ENCODE measurements at places on chromosomes 1 and 21.
A peak's percentile ranks its signal among the peaks of the same experiment; 100 is the strongest.

DNA sequence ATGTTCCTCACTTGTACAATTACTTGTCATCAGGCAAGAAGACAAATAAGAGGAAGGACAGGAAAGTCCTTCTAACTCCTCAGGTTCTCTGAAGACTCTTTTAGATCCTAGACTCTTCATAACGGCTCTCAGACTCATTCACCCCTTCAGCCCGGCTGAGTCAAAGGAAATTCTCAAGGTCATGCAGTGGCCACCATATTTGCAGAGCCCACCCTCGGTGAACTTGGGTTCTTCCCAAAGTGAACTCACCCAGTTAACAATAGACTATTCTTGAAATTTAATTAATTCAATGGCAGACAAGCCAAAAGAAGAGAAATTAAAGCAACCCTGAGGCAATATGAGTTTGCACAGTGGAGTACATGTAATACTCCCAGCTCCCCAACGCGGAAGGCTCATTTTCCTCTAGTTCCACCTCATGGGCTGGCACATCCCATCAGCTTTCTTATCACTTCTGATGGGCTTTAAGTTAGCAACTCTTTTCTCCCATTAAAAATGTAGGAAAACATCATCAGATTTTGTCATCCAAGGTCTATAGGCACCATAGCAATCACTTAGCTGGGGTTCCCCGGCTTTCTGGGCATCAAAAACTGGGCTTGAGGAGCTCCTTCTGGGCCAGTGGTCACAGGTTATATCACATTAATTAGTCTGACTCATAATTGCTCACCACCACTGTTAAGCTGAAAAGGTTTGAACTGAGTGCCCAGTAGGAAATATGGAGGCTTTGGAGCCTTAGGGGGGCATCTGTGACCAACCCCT lies 27.8 kb upstream of the TIAM1 start:
- DNase-seq: no peak

DNA sequence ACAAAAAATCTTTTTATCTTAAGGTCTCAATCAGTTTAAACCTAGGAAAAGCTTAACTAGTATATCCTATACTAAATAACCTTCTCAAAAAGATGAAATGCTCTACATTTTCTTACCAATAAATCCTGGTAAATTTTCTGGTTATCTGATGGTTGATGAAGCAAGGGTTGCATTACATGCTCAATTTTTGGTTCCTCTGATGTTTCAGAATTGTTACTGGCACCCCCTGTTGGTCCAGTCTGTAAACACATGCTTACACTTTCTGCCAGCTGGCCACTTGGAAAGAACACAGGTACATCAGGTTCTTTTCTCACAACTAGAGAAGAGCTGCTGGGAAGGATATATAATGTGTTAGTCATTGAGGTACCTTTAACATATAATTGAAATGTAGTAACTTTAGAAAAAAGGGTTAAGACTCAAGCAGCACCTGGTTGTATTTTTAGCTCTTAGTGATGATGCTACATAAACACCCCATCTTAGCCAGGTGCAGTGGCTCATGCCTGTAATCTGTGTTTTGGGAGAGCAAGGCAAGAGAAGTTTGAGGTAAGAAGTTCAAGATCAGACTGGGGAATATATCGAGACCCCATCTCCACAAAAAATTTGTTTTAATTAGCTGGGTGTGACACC lies 30.9 kb upstream of the TAL1 start:
- DNase-seq: no peak

DNA sequence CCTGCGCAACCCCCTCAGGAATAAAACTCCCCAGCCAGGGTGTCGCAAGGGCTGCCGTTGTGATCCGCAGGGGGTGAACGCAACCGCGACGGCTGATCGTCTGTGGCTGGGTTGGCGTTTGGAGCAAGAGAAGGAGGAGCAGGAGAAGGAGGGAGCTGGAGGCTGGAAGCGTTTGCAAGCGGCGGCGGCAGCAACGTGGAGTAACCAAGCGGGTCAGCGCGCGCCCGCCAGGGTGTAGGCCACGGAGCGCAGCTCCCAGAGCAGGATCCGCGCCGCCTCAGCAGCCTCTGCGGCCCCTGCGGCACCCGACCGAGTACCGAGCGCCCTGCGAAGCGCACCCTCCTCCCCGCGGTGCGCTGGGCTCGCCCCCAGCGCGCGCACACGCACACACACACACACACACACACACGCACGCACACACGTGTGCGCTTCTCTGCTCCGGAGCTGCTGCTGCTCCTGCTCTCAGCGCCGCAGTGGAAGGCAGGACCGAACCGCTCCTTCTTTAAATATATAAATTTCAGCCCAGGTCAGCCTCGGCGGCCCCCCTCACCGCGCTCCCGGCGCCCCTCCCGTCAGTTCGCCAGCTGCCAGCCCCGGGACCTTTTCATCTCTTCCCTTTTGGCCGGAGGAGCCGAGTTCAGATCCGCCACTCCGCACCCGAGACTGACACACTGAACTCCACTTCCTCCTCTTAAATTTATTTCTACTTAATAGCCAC lies 696 bp downstream of the TGFB2 start:
- no peak for DNase-seq

GRCh38 chr1:68111519-68112436 lies 61.4 kb upstream of the DIRAS3 start:
- DNase-seq: peak; percentile 72

DNA sequence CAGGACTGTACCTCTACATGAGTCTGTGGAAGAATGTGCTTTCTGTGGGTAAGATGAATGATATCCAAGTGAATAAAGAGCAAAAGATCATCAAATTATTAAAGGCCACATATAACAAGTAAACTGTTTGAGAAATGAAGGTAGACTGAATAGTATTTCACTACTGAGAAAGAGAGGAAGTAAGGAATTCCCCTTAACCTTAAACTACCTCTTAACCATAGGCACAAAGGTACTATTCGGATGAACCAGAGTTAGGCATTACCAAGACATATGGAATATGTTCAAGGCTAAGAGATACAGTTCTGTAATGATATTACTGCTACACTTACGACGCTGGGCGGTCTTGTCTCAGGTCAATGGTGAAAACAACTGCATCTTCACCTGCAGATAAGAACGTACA lies 25.5 kb downstream of the DCAF8 start:
- no peak for DNase-seq

GRCh38 chr1:228865627-228866330 lies 130.5 kb downstream of the RHOU start:
- no peak for DNase-seq

DNA sequence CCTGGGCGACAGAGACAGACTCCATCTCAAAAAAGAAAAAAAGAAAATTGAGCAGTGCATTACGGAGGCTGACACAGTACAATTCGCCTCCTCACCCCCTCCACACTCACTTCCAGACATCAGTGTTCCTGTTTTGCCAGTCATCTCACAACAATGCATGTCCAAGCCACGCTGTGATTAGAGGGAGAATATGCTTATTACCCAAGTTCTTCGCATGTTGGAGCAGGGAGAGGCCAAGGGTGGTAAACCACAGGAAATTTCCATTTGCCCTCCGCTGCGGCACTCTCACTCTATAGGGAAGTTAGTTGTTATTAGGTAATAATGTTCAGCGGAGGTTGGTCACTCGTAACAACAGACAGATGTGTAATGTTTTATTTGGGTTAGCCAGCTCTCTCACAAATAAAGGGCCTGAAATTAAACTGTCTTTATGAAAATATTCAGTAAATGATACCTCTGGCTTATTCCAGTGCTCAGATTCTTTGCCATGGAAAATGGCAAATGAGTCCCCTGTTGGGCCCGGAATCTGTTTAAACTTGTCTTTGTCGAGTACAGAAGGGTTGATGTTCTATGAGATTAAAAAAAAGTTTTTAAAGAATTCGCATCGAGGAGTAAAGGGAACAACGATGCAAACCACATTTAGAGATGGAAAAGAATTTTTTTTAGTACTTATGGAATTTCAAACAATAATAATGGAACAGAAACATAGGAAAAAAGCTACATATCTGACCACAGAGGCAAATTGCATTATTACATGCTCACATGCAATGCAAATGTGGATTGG lies 33.1 kb downstream of the KCNJ15 start:
- DNase-seq: peak; percentile 100

GRCh38 chr1:93766451-93766850 lies 84.8 kb upstream of the BCAR3 start:
- DNase-seq: no peak

GRCh38 chr1:47179017-47179987 lies 10.5 kb downstream of the PDZK1IP1 start:
- peak; percentile 70 for DNase-seq

- DNase-seq: no peak
Measured at GRCh38 chr1:11214698-11215380, 25.7 kb downstream of the ANGPTL7 start.

- no peak for DNase-seq
Measured at GRCh38 chr1:159849626-159850366, 12.7 kb downstream of the VSIG8 start.

GRCh38 chr1:99004254-99004860 lies 304 bp downstream of the PLPPR5 start:
- DNase-seq: no peak

DNA sequence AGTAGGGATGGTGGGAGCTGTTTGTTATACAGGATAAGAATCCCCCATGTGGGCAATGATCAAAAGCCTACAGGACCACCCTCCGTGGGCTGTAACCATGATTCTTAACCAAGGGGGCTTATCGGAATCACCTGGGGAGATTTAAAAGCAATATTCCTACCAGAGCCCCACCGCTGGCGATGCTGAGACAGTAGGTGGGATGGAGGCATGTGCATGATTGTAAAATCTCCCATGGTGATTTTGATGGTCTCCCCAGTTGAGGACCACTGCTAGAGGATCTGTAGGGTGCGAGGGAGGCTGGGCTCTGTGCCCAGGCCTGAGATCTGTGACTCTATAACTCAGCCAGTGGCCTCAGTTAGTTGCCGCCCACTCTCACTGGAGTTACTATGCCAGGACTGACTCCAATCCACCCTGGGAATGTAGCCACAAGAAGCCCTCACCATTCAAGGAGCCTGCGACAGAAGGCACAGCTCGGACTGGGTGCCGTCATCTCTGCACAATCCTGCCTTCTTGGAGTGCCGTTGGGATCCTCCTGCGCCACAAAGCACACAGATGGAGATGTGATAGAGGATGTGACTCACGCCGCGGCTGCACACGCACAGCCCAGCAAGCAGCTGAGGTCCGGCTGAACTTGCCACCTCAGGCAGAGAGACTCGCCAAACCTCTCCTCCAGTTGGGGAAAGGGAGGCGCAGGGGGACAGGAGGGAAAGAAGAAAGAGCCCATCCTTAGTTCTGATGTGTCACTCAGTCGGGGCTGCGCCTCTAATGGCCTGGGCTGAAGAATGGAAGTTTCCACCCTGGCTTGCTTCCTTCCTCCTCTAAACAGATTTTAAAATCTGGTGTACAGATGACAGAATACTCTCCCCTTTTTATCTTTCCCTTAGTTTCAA lies 26.5 kb downstream of the AKNAD1 start:
- peak; percentile 98 for DNase-seq

GRCh38 chr1:149879556-149879955 lies 19.8 kb upstream of the BOLA1 start:
- no peak for DNase-seq

DNA sequence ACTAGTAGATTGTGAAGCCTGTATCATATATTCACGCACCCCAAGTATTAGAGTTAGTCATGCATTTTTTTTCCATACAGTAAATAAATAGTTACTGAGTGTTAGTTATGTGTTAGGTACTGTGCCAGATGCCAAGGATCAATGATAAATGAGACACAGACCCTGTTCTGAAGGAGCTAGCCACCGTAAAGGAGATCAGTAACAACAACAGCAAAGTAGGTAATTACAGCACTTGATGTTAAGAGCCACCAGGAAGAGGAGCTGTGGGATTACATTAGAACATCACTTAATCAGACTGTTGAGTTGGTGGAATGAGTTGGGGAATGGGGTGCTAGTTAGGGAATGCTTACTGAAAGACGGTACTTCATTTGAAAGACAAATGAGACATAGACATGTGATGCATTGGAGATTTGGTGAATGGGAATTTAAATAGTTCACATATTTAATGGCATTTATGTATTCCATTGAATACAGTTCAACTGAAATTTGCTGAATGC lies 21.0 kb downstream of the PRKAA2 start:
- no peak for DNase-seq

DNA sequence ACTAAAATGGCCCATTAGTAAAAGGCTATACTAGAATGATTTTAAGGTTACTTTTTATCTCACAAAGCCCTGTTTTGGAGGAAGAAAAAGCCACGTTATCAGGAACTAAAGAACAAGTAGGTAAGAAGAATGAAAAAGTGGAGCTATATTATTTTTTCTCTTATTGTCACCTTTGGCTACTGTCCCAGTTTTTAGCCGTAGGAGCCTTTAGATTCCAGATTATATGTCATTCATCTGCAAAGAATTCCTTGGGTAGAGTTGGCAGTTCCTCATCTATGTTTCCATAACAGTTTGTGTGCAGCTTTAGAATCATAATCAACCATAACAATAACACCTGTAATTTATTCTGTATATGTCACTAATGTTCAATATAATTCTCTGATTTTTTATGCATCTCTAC lies 83.8 kb downstream of the TPR start:
- DNase-seq: no peak

- peak; percentile 55 for DNase-seq
Measured at GRCh38 chr1:85274969-85275453, 1.4 kb downstream of the BCL10 start.

GRCh38 chr1:53112271-53112774 lies 30.1 kb downstream of the SLC1A7 start:
- no peak for DNase-seq

DNA sequence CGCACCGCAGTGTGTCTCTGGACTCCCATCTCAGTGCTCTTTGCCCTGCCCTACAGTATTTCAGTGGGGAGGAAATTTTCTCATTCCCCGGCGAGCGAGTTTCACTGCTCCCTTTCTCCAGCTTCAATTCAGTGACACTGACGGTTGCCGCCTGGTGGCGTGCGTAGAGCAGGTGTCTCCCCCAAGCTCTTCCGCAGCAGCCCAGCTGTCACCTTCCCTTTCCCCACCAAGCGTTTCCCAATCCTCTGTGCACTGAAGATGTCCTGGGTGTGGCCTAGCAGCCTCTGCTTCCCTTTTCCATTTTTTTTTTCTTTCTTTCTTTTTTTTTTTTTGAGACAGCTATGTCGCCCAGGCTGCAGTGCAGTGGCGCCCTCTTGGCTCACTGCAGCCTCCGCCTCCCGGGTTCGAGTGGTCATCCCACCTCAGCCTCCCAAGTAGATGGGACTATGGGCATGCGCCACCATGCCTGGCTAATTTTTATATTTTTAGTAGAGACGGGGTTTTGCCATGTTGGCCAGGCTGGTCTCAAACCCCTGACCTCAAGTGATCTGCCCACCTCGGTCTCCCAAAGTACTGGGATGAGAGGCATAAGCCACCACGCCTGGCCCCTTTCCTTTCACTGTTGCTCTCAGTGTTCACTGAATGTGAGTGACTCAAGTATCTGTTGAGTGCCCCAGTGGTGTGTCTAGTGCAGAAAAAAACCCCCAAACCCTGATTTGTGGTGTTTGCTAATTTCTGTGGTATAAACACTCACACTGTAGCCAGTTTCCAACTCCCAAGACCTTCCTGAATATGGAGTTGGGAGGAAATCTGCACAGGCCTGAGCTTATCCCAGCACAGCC lies 30.1 kb downstream of the TNFRSF1B start:
- no peak for DNase-seq

- DNase-seq: no peak
Measured at GRCh38 chr21:41868062-41868710, 11.0 kb downstream of the PRDM15 start.

All from skeletal muscle cell (primary cell).